ENCODE measurements at places on chromosomes 1 and 21.

GRCh38 chr1:235018720-235019444, 109.8 kb downstream of the TOMM20 start:
- DNase-seq: no peak

- no peak for DNase-seq
Observed at GRCh38 chr1:94539496-94539895, 2.1 kb downstream of the F3 start.

DNA sequence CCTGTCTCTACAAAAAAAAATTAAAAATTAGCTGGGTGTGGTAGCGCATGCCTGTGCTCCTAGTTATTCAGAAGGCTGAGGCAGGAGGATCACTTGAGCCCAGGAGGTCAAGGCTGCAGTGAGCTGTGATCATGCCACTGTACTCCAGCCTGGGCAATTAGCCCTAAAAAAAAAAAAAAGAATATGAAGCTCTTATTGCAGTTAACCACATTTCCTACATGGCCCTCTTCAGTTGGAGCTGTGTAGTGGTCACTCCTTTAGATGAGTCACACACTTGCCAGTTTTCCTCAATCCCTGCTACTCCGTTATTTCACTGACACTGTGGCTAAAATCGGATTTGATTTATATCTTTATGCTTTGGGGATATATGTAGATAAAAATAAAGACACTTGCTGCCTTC, 11.8 kb downstream of the NFYC start:
- no peak for DNase-seq

DNA sequence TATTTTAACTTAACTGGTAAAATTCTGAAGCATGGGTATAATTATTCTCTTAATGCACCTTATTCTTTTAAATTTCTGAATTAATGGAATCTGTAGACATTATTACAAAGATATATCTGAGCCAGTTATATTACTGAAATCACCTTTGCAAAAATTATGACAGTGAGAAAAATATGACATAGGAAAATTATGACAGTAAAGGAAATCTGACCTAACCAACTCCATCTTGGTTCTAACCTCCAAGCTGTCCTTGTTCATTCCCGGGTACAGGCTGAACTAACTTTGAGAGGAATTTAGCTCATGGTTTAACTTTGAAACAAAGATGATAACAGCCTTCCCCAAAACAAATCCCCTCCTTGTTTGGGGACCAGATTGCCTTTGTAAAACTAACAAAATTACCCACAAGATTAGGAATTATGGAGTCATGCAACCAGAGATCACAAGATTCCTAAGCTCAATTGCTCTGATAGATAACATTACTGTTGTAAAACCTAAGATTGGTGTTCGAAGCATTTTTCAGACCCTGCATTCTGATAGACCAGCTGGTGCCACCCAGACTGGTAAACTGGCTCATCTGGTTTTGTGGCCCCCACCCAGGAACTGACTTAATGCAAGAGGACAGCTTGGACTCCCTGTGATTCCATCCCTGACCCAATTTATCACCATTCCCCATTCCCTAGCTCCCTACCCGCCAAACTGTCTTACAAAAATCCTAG, 9.4 kb upstream of the CD55 start:
- DNase-seq: no peak

DNA sequence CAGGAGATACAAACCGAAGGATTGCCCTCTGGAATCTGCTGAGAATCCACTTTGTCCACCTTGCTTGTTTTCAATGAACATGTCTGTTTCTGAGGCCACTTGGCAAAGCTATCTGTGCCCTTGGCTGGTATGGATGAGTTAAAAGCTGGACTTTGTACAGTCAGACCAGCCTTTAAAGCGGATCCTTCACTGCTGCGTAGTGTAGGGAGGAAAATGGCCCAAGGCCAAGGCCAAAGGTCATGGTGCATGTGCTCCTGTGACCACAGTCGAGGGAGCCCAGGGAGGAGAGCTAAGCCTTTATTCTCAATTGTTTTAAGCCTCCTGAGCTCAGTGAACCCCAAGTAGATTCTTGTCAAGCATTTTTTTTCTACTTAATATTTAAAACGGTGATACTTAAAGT, 37.0 kb downstream of the KCNJ15 start:
- DNase-seq: no peak

- no peak for DNase-seq
Observed at GRCh38 chr21:38772646-38773045, 33.1 kb upstream of the ETS2 start.

GRCh38 chr1:109246141-109246551, 3.2 kb upstream of the CELSR2 start:
- no peak for DNase-seq

GRCh38 chr1:54047384-54048305, 5.4 kb downstream of the TMEM59 start:
- no peak for DNase-seq

DNA sequence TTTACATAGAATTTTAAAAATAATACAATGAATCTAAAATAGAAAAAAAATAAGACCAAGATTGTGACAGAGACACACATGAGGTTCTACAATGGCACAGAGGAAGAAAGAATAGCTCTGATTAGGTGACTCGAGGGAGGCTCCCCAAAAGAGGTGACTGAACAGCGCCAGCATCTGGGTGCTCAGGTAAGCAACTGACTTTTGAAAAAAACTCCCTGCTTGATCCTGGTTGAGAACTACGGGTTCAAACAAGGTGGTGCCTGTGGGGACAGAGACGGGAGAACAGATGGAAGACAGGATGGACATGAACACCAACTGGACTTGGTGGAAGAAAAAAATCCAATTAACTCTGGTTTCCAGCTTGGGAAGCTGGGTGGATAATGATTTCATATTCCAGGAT, 22.5 kb downstream of the BATF3 start:
- no peak for DNase-seq

- no peak for DNase-seq
Observed at GRCh38 chr1:66542811-66543767, 9.1 kb downstream of the SGIP1 start.

GRCh38 chr1:99662539-99663080, 16.7 kb downstream of the PALMD start:
- no peak for DNase-seq

- no peak for DNase-seq
Observed at GRCh38 chr1:160018900-160019299, 12.9 kb downstream of the PIGM start.

GRCh38 chr1:11736746-11737639, 1.1 kb downstream of the AGTRAP start:
- peak; percentile 66 for DNase-seq

GRCh38 chr1:2433936-2434655, 21.7 kb upstream of the PEX10 start:
- no peak for DNase-seq

DNA sequence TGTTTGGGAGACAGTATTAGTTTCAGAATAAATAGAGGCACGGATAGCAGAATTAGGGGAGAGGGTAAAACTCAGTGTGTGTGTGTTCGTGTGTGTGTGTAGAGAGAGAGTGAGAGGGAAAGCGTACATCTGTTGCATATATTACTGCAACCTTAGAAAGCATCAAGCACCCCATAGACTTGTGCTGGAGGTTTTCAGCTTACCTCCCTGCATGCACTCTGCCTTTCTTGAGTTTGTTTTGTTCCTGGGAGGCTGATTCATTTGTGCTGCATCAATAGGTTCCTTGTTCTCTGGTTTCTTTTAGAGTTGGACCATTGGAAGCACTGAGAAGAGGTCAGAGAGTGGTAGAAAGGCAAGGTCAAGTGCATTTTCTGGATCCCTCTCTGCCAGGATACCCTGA, 104.4 kb upstream of the KCNK1 start:
- no peak for DNase-seq

GRCh38 chr1:50966991-50967390, 3.1 kb upstream of the CDKN2C start:
- no peak for DNase-seq

DNA sequence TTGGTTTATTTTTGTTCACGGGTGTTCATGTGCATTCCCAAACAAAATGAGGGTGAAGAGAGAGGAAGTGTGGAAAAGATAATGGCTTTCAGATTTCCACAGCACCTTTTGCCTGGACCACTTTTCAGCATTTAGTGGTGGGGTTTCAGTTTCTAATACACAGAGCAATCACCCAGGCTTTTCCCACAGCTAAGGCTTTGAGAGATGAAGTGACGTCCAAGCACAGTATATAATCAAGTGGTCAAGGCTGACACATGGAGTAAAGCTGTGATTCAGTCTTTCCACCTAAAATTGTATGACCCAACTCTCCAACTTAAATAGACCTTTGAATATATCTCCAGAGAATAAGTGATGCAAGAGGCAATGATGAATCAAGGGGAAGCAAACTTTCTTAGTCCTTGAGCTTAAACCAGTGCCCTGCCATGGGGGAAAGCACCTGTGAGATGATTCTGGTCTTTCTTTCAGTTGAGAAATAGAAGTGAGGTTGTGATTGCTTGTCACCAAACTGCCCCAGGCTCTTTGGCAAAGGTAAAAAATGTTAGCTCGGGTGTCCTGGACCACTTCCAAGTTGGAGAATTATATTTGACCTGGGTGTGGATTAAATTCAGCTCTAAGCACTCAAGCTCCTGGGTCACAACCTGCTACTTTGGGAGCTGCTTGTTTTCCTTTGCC, 2.4 kb upstream of the PIK3R3 start:
- DNase-seq: no peak

- no peak for DNase-seq
Observed at GRCh38 chr1:189522441-189522840, 955.2 kb downstream of the BRINP3 start.

DNA sequence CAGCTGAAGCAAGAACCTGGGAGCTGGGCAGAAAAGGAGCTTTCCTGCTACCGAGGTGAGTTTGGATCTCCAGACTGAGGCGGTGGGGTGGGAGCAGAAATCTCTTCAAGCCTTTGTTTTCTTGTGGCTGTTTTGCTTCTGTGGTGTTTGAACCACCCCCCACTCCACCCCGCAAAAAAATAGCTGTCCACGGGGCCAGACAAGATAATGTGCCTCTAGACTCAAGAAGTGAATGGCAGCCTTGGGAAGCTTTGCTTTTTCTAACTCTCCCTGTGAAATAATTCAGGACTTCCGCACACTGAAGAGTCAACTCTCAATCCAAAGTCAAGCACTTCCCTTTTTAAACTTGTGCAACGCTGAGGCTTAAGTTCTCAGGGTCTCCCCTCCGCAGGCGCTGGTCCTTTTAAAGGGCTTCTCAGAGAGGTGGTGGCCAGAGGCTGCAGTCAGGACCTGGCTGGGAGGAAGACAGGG, 159.6 kb upstream of the COA6 start:
- DNase-seq: no peak

DNA sequence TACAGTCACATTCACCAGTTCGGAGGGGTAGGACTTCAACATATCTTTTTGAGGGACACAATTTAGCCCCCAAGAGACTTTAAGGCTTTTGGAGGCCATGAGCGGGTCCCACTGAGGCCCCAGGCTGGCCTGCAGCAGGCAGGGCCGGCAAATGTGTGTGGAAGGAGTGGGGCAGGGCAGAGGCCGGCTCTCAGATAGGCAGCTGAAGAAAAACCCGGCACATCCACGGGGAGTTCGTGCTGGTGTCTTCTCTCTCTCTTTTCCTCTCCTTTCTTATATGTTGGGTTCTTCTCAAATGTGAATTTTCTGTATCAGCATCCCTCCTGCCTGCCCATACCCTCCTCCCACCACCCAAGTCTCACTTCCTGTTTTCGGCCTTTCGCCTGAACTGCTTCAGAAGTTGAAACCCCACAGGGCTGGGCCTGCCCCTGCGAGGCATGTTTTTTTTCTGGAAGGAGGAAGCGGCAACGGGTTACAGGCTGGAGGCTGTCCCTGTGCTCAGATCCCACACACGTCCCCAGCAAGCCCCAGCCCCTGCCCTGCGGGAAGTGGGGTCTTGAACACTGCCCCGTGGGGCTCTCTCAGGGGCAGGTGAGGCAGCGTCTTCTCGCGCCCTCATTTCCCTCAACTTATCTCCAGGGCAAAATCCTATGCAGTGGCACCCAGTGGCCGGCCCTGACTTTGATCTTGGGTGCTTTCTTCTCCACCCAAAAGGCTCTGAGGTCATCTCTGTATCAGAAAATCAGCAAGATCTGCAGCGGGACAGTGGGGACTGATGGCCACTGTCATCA, 9.7 kb upstream of the UMODL1 start:
- no peak for DNase-seq

GRCh38 chr1:97053268-97053667, 331.7 kb downstream of the PTBP2 start:
- no peak for DNase-seq

DNA sequence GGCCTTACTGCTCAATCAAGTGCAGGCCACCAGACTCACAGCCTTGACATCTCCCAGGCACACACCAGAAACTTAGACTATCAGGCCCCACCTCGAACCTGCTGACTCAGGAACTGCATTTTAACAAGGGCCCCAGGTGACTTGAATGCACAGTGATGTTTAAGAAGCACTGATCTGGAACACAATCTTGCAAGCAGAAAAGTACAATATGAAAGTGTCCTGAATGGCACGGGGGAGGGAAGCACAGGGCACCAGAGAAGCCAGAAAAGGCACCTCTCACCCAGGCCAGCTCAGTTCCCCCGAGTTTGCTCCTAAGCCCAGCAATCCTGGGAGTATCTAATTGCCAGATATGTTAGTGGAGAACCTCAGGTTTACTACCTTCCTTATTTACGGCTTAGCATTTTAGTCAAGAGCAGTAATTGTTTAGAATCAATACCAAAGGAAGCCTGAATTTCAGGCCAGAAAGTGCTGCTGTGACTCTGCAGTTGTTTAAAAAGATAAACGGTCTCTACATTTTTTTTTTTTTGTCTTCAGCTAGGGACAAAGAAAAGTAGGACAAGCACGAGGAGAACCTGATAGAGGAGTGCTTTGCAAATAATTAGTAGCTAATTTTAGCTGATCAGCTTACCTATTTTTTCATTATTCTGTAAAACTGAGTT, 50.9 kb upstream of the CDC42BPA start:
- no peak for DNase-seq

DNA sequence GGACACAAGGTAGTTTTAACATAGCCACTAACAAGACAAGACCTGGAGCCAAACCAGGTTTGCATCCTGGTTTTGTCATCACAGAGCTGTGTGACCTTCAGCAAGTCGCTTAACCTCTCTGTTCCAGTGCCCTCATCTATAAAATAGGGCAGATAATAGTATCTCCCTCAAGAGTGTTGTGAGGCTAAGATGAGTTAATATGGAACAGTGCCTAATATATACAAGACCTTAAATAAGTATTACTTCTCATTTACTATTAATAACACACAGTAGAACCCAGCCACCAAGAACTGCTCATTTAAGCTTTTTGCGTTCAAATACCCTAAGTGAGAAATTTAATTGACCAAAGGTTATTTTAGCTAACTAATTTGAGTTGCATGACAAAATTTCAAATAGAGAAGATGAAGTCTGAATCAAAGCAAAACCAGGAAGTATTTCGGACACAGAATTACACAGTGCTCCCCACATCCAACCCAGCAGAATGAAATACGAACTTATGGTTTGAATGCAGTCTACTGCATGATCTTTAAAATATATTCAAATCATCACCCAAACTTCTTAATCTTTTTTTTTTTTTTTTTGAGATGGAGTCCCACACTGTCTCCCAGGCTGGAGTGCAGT, 123.9 kb upstream of the KRTAP19-8 start:
- DNase-seq: no peak

- DNase-seq: no peak
Observed at GRCh38 chr21:29613021-29613420, 314.3 kb downstream of the BACH1 start.
